ENCODE measurements at places on chromosomes 11 and 22.

DNA sequence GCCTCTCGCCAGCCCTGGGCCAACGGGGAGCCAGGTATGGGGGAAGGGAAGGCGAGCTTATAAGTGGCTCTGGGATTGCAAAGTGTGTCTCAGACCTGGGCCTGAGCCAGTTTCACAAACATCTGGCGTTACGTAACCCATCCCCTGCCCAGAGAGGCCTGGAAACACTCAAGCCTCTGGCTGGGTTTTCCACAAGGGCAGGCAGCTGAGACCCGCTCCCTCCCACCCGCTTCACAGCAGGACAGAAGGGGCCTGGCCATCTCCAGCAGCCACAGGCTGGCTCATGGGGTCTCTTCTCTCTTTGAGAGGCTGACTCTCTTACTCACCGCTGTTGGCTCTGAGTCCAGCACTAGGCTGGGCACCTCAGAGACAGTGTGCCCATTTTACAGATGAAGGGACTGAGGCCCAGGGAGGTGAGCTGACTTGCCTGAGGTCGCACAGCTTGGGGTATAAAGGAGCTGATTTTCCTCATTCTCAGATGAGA is 44.5 kb downstream of the TRIOBP start:
- DNase-seq, result peak; percentile 97

DNA sequence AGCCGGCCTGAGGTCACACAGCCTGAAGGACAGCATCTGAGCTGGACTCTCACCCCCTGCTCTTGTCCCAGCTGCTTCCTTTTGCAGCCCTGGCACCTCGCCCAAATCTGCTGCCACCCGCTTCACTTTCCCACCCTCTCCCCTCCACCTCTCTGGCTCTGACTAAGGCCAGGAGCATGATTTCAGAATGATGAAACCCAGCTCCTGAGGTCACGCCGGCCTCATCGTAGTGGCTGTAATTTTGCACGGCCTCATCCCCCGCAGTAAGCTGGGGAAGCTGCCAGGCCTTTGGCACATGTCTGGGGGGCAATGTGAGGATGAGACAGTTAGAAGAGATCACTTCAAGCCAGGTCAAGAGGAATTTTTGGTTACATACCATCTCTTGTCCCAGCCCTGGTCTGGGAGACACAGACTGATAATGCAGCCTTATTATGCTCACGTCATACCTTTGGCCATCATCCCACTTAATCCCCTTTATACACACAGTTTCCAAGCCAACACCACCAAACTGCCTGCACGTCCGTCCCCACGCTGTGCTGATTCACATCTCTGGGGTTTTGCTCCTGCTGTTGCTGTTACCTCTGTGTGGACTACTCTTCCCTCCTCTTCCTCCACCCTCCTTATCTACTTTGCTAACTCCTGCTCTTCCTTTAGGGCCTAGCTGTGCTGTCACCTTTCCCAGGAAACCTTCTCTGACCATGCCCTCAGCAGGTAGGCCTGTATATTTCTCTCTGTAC is 58.1 kb downstream of the CHRDL2 start:
- DNase-seq, result peak; percentile 80

DNA sequence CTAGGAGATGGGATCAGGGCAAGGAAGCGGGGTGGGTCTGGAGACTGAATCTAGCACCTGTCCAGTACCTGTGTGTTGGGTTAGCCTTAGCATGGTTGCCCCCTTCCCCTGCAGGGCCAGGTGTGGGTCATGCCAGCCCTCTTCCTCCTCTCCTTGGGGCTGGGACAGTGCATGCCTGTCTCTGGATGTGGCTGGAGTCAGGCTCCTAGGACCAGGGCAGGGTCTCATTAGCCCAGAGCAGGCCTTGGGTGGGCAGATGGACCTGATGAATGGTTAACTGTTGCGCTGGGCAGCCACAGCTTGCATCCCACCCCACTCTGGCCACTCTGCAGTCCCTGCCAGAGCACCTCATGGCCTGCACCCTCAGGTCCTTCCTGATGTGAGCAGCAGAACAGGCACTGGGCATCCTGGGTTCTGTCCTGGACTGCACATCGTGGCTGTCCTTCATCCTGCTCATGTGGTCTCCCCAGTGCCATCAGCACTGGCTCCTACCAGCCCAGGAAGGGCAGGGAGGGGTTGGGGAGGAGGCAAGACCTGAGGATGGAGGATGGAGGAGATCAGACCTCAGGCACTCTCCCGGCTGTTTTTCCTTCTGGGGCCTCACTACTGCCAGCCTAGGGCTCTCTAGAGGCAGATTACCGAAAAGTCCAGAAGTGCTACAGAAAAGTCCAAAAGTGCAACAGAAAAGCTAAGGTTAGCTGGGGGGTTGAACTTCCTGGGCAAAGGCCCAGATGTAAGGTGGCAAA is 12.8 kb upstream of the CHRM1 start:
- DNase-seq, result no peak

- no peak for DNase-seq
Measured at GRCh38 chr11:118415739-118416068, 14.3 kb downstream of the ATP5MG start.

GRCh38 chr11:132898676-132899075 is 633.6 kb downstream of the OPCML start:
- no peak for DNase-seq

DNA sequence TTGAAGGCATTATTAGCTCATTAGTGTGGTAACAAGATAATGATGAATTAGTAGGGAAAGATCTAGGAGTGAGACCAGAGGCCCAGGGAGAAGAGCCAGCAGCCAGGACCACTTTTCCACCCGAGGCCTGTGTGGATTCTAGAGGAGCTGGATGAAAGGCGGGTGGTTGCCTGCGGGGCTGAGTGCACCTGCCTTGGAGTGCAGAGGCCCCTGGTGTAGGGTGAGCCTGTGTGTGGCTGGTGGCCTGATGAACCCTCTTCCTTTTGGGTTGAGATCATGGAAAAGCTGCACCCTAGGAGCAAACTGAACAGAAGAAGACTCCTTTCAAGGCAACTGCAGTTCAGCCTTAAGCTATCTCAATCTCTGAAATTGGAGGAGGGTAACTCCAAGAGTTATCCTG is 5.9 kb upstream of the TP53AIP1 start:
- no peak for DNase-seq

DNA sequence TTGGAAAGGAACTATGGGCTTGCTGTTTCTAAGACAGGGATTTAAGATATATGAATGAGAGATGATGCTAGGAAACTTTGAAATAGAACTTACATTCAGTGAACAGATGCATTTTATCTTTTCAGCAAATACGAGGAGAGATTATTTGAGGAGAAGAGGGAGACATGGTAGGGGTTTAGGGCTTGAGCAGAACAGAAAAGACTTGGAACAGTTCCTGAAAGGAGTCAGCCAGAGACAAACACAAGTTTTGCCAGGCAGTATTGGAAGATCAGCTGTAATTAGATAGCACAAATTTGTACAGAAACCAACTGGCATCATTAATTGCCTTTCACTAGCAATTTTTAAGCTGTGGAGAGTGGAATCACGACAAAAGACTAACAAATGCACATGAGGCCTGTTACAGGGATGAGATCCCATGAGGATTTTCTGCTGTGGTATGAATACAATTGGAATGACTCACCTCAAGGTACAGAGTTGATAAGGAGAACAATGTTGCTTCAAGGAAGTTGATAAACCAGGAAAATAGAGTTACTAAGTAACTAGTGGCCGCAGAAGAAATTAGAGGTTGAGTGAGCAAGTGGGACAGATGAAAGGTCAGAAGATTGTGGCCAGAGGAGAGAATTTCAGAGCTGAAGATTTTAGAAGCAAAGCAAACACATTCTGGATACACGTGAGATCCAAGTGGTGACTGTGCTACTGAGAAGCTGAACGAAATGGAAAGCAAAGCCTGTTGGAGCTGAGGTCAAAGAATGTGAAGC is 67.9 kb downstream of the CYB5R2 start:
- DNase-seq, result no peak

DNA sequence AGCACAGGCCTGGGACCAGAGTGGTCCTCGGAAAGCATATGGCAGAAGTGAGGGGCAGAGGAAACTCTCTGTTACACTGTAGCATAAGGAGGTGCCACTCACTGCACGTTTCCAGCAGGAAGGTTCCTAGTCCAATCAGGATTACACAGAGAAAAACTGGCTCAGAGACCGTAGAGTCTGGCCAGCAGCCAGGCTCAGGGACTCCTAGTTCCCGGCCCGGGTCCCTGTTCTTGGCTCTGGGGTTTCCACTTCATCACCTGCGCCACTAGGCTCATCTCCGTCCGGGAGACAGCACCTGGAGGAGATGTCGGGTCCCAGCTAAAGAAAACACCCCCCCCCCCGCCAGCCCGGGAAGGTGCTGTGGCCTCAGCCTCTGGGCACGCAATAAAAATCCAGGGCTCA is 1.1 kb downstream of the TTLL12 start:
- no peak for DNase-seq

GRCh38 chr11:70816156-70816678 is 417.9 kb downstream of the CTTN start:
- no peak for DNase-seq

GRCh38 chr11:86016451-86016850 is 52.4 kb downstream of the PICALM start:
- DNase-seq, result no peak

DNA sequence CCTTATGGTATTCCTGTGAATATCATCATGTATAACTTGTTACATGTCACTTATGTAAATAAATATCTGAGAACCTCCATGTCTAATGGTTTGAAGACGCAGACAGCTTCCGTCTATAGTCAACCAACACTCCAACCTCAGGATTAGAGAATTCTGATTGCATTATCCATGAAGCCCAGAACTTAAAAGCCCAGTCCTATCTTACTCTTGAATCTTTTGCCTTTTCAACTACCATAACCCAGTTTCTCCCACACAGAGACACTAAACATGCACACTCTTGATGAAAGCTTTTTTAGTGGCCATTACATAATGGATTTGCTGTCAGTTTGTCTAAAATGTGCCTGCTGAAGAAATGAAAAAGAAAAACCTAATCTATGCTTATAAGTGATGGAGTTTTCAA is 1219.2 kb downstream of the LRRC4C start:
- DNase-seq, result no peak

DNA sequence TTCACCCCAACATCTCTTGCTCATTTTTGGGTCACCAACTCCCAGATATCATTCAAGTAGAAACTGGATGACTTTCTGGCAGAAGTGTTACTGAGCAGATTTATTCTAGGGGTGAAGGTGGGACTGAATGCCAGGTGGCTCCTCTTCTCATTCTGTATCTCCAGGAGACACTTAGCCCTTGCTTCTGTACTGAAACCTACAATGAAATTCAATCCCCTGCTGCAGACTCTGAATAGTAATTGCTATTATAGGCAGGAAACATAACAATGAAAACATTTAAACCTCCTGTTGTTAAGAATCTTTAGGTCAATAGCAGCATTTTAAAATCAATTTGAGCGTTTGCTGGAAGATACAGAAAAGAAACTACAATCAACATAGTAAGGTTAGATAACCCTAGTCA is 879.4 kb upstream of the TENM4 start:
- DNase-seq, result no peak

DNA sequence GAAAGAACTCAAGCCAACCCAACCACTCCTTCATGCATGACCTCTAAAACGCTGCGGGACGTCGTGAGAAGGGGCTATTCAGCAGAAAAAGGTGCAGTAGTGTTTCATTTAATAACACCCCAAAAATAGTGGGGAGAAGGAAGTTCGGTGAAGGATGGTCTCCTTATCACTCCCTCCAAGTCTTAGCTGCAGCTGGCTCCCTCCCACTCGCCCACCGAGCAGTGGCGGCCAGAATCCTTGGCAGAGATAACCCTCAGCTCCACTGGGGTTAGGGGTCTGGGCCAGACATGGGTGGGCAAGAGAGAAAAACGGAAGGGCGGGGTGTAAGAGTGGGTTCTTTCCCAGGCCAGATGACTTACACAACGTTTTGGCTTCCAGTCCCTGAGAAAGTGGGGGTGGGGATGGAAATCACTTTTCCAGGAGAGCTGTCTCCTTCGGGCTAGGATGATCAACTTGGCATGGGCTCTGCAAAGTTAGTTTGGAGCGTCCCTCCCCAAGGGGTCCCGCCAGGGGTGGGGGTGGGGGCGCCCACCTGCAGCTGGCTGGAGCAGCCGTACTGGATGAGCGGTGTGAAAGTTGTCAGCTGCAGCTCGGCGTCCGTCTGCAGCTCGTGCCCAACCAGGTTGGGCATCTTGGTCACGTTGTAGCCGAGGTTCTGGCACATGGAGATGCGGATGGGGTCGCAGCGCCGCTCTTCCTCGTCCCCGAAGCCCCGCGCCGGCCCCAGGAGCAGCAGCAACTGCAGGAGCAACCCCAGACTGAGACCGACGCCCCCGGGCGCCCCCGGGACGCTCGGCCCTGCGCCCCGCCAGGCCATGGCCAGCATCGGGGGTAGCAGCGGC is 705 bp downstream of the FZD4 start:
- DNase-seq, result no peak

- no peak for DNase-seq
Measured at GRCh38 chr11:12007769-12008737, at the start of gene DKK3. TSS of gene DKK3 (minus strand) at chr11:12008626. CDS start at chr11:12008582, 44 bp downstream.

DNA sequence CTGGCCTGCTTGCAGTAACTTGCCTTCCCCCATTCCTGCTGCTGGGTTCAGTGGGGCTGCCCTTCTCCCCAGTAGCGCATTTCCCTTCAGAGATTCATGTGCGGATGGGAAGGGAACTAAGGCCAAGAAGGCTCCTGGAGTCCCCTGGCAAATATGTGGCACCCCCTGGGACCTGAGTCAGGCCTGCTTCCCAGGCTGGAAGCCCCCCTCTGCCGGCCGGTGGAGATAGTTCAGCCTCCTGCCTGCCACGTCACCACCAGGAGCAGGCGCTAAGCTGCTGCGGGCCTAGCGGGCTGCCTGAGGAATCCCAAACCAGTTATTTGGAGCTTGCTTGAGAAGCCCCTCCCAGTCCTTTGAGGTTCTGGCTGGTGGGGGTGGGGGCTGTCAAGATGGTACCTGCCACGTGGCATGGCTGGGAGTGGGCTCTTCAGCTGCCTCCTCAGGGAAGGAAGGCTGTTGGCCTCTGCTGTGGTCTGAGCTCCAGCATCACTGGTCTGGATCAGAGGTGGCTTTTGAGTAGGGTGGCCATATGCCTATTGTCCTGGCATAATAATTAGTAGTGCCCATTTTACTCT is 2.0 kb downstream of the SERPINH1 start:
- peak; percentile 58 for DNase-seq

DNA sequence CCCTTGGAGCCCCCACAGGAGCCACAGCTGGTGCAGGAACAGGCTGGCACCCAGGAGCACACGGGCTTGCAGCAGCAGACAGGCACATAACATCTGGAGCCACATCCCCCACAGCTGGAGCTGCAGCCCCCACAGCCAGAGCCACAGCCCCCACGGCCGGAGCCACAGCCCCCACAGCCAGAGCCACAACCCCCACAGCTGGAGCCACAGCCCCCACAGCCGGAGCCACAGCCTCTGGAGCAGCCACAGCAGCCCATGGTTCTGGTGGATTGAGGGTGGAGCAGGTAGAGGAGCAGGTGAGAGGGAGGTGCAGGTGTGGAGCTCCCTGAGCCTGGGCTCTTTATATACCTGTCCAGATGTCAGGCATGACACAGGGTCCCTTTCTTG is at the start of gene KRTAP5-2:
Gene KRTAP5-2, minus strand, starts transcription at position 301 of the 387 bp plus-strand sequence. Its CDS starts 44 bp downstream, at position 257.
- DNase-seq, result no peak

- no peak for DNase-seq
Measured at GRCh38 chr11:108498816-108499408, 728 bp upstream of the POGLUT3 start.

DNA sequence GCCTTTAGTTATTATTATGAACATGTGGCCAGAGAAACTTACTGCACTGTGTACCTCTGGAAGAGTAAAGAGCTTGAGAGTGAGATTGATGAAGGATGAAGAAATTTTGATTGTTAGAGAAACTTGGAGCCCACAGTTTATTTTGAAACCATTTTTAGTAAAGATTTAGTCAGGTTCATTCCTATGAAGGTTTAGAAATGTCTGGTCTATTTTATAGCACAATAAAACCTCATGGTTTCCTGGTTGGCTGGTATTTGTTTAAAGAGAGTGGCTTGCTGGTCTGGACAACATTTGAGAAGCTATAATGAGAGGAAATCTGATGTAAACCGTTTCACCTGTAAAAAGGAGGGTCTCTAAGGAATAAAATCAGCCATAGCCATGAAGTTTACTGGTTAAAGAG is 8.8 kb upstream of the PDE3B start:
- DNase-seq, result no peak

Measured in HFF-Myc (cell line).